ENCODE measurements at places on chromosomes 1 and 21.

DNA sequence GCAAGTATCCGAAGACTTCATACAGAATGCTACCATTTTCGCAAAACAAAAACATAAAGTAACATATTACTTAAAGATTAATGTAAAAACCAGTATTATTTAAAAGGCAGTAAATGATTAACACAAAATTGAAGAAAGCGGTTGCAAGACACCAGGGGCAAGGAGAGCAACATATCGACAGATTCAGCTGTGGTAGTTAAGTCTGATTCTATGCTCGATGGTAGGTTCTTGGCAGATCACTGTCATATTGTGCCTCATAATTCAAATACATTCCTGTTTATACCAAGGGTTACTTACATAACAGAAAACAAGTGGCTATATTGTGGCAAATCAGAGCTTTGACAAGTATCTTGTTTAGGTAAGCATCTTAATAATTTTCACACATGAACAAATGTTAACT is 37.7 kb downstream of the NRIP1 start:
- no peak for DNase-seq

GRCh38 chr1:166844791-166845190 is 5.5 kb downstream of the POGK start:
- DNase-seq, result no peak

- DNase-seq, result no peak
Measured at GRCh38 chr1:30462826-30463425, 260.5 kb downstream of the MATN1 start.

DNA sequence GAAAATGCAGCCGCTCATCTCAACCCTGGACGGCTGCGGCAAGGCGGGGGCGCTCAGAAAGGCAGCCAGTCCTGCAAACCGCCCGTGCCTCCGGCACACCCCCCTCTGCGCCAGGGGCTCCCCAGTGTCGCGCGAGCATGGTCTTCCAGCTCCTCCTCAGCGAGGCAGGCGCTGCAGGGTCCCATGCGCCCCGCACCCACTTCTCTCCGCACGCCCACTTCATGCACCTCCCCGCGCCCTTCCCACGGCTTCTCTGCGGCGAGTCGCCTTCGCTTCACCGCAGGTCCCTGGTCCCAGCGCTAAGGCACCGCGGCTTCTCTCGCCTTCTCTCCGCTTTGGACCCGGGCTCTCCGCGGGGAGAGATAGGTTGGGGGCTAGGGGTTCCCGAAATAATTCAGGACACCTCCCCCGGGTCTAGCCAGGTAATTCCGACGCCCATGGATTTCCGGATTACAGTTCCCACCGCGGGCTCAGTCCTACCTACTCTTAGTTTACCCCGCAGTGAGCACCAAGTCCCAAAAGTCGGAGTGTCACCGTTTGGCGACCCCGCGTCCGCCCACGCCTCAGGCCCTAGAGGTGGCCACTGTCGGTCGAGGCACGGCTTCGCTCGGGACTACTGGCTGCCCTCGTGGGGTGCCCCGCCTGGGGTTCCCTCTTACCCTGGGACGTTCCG is 67.5 kb downstream of the SYT2 start:
- DNase-seq, result no peak

DNA sequence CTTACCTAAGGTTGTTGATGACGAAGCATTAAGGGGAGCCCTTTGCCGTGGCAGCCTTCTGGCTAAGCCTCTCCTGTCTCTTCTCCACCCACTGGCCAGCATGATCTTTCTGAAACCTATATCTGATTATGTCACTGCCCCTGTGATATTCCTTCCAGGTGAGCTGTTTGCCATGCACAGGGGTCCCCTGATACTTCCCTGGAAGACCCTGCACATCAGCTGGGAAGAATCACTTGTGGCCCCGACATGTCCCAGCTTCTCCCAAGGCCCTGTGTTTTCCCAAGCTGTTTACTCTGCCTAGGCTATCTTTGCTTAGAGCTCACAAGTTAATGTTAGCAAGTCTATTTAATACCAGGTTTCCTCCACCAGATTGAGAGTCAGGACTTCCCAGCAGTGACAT is 12.3 kb downstream of the RD3 start:
- DNase-seq, result no peak
